GM06990 (cell line): ENCODE measurements at places on chromosomes 2 and 18.

DNA sequence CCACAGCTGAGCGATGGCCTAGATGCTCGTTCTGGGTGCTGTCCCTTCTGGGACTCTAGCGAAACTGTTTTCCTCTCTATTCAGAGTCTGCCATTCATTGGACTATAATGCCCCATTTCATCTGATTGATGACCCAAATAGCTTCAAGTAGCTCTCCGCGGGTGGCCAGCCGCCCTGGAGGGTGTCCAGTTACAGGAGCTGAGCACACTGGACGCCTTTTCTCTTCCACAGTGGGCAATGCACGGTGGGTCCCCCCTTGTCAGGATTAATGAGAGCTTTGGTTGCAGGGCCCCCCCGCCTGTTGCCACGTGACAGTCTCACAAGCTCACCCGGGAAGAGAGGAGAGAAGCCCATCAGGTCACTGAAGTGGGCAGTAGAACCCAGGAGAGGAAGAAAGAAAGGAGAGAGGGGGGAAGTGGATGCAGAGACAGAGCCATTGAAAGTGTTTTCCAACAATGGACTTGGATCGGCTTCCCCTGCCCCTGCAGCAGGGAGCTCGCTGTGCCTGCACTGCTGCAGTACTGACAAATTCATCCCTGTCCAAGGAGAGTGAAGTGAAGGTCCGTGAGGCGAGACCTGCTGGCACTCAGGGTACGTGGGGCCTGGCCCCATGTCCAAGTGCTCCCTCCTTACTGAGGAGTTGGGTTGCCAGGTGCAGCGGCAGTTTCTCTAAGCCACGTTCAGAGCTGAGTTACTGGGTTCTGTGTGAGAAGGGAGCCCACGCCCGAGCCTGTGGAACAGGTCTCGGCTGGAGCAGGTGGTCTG is 44.8 kb downstream of the DIPK1C start:
- no peak for DNase-seq

GRCh38 chr18:4653418-4653817 is 198.3 kb upstream of the DLGAP1 start:
- no peak for DNase-seq

GRCh38 chr18:74493689-74494088 is 2.5 kb upstream of the CNDP2 start:
- no peak for DNase-seq

GRCh38 chr2:129623783-129624182 is 355.7 kb upstream of the RAB6C start:
- no peak for DNase-seq

GRCh38 chr2:241040081-241040803 is 41.8 kb downstream of the SNED1 start:
- DNase-seq = no peak

DNA sequence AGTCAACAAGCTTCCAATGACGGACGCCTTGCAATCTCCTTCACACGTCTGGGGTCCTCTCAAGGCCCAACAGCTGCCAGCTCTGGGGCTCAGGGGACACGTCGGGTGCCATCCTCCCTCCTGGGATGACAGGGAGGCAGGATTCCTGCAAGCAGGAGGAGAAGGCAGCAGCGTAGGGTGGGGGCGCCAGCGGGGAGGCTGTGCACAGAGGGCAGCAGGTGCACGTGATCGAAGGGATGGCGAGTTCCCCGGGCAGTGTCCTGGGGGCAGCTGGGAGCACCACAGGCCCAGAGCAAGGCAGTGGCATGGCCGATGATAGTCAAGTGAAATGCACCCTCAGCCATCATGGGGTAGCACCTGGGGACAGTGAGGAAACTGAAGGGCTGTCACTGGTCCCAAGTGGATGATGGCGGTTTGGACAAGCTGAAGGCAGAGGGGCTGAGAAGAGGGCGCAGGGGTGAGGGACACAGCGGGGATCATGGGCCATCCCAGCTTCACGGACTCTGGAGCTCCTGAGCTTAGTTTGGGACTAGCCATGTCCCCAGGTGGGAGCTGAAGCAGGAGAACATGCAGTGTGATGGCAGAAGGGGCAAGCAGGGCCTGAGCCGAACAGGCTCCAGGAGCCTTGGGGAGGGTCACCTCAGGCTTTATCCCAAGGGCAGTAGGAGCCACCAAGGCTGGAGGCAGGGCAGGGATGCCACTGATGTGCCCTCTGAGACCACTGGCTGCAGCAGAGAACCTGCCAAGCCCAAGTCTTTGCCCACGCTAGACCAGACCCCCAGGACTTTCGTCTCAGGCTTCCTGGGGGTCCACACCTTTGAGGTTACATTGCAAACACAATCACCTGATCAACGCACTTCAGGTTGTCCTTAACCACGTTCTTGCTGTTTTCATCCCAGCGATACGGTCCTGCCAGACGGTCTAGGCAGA is 16.3 kb upstream of the SNED1 start:
- no peak for DNase-seq

- DNase-seq = no peak
Measured at GRCh38 chr2:72994991-72995380, 76.5 kb downstream of the SFXN5 start.

- DNase-seq = no peak
Measured at GRCh38 chr18:5673616-5674015, 129.8 kb upstream of the EPB41L3 start.

- DNase-seq = no peak
Measured at GRCh38 chr2:102251849-102252203, 59.5 kb upstream of the IL1RL1 start.

GRCh38 chr2:81940266-81940955 is 1635.9 kb upstream of the LRRTM1 start:
- no peak for DNase-seq

DNA sequence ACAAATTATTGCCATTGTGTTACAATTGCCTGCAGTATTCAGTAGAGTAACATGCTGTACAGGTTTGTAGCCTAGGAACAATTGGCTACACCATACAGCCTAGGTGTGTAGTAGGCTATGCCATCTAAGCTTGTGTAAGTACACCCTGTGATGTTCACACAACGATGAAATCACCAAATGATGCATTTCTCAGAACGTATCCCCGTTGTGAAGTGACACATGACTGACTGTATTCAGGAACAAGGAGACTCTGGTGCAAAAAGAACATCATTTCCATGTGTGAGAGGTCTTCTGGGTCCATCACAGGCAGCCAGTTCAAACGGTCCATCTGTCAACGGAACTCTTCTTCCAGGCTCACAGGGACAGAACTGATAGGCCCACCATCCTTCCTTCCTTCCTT is 263.7 kb downstream of the ANAPC1 start:
- DNase-seq = no peak
